Skin of body (tissue), 3 donors: ENCODE measurements at places on chromosomes 11 and 22.

GRCh38 chr11:32141745-32142546 is 51.1 kb downstream of the RCN1 start:
- no peak for DNase-seq

DNA sequence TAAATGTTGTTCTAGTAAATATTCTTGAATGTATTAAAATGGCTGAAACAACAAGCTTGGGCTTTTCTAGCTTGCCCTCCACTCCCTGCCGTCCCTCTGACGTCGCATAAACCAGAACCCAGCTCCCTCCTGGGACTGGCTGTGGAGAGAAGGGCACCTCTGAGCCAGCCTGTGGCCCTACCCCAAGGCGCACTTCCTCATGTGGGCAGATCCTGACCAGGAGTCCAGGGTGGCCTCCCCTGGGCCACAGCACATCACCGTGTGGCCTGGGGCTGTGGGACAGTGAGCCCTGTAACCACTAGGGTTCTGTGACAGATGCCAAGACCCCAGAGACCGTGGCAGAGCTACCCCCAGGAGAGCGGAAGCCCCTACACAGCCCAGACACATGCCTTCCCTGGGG is 10.2 kb upstream of the ADORA2A start:
- no peak for DNase-seq

GRCh38 chr22:46256358-46256958 is 6.4 kb upstream of the CDPF1 start:
- no peak for DNase-seq

DNA sequence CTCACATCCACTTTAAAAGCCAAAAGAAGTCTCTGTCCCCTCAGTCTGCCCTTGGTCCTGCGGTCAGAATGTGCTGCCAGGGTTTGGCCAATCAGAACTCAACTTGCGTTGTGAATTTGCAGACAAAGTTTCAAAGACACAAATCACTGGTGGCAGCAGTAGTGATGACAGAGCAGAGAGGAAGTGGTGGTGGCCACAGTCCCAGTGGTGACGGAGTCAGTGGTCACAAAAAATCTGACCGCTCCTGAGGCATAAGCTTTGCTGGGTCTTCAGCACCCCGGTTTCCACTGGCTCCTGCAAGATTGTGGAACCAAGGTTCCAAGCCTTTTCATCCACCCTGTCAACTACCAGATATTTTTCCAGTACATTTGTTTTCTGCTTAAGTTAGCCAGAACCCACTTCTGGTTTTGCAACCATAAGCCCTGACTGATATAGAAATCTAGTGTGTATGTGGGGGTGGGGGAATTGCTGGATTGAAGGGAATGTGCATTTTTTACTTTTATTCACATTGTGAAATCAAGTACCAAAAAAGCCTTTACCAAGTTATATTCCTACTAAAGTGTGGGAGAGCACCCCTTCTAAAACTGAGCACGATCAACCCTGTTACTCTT is 112.3 kb downstream of the TMPRSS5 start:
- DNase-seq: no peak

- DNase-seq: no peak
These were observed 5.9 kb downstream of the LRRC32 start for GRCh38 chr11:76664578-76665061.

GRCh38 chr11:57368845-57369232 is 12.1 kb downstream of the PRG3 start:
- no peak for DNase-seq
